B cell (primary cell): ENCODE measurements at places on chromosomes 6 and 20.

DNA sequence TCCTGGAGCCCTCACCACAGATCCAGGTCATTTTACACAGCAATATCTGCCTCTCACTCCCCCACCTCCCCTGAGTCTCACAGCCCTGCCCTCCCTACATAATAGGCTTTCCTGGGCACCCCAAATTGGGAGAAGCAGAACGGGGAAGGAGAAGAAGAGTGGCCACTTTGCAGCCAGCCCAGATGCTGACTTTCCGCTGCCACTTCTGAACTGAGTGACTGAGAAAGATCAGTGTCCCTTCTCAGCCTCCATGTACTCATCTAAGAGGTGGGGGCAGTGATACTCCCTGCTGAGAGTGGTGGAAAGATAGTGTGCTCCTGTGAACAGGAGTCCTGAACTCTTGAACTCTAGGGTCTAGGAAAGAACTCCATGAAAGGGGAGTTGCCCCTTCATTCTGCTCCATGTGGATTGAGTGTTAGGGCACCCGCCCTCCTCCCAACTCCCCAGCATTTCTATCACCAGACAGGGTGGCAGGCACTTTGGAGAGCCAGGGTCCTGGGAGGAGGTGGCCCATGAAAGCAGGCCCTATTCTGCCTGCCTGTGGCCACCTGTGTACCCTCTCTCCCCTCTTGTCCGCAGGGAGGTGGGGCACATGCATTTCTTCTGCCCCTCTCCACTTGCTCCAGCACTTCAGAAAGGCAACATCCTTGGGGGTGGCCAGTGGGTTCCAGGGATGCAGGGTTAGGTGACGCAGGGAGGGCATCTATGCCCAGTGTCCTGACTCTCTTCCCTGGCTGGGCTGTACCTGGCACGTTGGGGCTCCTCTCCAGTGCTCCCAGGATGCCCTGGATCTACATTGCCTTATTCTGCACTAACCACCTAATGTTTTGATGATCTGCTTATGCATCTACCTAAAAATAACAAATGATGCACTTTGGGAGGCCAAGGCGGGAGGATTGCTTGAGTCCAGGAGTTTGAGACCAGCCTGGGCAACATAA is 38.3 kb upstream of the MRPS18A start:
- H3K4me3 ChIP-seq = no peak overlapping the region
- H3K4me1 ChIP-seq = peaks cover 20% of the 10 kb centered on the region
- H3K27ac ChIP-seq = no peak overlapping the region
- H3K27me3 ChIP-seq = no peaks in the 10 kb centered on the region
- DNase-seq = no peak

- no peak for DNase-seq
- peaks cover 27% of the 10 kb centered on the region for H3K4me1 ChIP-seq
- H3K27ac ChIP-seq = peak overlapping the region; percentile 34
- H3K4me3 ChIP-seq = no peak overlapping the region
- no peaks in the 10 kb centered on the region for H3K36me3 ChIP-seq
Observed at GRCh38 chr6:2909718-2910117, 6.6 kb upstream of the SERPINB9 start.

DNA sequence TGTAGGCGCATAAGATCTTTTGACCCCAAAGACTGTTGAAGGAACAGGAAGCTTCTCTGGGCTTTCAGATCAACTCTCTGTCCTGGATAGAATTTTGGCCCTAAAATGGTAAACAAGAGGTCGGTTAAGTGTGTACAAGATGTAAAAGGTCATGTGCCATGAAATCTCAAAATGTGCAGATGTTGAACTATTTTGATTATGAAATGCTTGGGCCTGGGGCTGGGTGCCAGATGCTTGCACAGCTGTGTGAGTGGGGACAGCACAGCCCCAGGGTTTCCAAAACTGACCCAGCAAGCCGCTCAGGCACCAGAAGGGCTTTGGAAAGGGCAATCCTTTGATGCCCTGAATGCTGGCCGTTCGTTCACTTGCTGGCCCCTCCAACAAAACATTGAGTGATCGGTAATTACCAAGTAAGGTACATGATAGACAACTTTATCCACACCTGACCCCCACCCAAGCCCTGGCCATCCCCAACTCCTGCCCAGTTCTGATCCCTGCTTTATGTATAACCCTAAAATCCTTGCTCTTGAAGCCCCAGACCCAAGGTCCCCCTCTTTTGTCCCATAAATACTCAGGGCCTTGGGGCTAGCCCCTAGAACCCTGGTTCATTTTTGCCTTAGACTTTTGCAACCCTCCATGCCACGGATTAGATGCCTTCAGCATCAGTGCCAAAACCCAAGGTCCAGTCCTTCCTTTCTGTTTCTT is 1.9 kb downstream of the TMEM239 start:
- no peaks in the 10 kb centered on the region for H3K4me1 ChIP-seq
- H3K4me3 ChIP-seq = no peak overlapping the region
- no peak overlapping the region for H3K27ac ChIP-seq
- no peaks in the 10 kb centered on the region for H3K36me3 ChIP-seq
- DNase-seq = no peak

DNA sequence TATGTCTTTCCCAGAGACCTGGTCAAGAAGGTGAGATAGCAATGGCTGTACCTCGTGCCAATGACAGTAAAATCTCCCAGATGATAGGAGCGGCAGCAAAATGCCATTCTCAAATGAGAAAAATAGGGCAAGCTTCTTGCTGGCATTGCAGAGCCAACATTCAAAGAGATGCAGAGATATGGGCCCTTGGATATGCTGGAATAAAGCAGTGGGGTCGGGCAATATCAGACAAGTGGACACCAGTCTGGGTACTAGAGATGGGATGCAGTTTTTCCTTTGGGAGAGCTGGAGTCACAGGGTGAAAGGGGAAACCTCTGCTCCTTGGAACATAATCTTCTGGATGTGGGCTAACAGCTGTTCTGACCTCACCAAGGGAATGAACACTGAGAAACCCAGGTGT is 29.0 kb downstream of the GSTA4 start:
- H3K36me3 ChIP-seq = no peaks in the 10 kb centered on the region
- no peaks in the 10 kb centered on the region for H3K27me3 ChIP-seq
- H3K27ac ChIP-seq = no peak overlapping the region
- H3K4me3 ChIP-seq = no peak overlapping the region

DNA sequence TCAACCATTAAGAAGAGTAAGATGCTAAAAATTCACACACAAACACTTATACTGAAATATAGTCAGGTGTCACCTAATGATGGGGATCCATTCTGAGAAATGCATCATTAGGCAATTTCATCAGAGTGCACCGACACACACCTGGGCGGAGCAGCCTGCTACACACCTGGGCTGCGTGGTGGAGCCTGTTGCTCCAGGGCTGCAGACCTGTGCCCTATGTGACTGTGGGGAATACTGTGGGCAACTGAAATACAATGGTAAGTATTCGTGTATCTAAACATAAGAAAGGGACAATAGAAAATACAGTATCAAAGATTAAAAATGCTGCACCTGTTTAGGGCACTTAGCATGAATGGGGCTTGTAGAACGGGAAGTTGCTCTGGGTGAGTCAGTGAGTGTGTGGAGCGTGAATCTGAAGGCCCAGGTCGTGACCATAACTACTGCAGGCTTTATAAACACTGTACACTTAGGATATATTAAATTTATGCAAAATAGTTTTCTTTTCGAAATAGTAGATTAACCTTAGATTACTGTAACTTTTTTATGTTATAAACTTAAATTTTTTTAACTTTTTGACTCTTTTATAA is 124.4 kb upstream of the AFDN start:
- H3K4me3 ChIP-seq = no peak overlapping the region
- no peak for DNase-seq
- H3K27me3 ChIP-seq = no peaks in the 10 kb centered on the region
- no peaks in the 10 kb centered on the region for H3K36me3 ChIP-seq
- H3K4me1 ChIP-seq = peaks cover 30% of the 10 kb centered on the region

- no peak overlapping the region for H3K4me3 ChIP-seq
- no peaks in the 10 kb centered on the region for H3K36me3 ChIP-seq
- H3K27me3 ChIP-seq = no peaks in the 10 kb centered on the region
- no peak for DNase-seq
- no peak overlapping the region for H3K27ac ChIP-seq
Observed at GRCh38 chr20:33540427-33540826, 50.5 kb downstream of the CBFA2T2 start.

DNA sequence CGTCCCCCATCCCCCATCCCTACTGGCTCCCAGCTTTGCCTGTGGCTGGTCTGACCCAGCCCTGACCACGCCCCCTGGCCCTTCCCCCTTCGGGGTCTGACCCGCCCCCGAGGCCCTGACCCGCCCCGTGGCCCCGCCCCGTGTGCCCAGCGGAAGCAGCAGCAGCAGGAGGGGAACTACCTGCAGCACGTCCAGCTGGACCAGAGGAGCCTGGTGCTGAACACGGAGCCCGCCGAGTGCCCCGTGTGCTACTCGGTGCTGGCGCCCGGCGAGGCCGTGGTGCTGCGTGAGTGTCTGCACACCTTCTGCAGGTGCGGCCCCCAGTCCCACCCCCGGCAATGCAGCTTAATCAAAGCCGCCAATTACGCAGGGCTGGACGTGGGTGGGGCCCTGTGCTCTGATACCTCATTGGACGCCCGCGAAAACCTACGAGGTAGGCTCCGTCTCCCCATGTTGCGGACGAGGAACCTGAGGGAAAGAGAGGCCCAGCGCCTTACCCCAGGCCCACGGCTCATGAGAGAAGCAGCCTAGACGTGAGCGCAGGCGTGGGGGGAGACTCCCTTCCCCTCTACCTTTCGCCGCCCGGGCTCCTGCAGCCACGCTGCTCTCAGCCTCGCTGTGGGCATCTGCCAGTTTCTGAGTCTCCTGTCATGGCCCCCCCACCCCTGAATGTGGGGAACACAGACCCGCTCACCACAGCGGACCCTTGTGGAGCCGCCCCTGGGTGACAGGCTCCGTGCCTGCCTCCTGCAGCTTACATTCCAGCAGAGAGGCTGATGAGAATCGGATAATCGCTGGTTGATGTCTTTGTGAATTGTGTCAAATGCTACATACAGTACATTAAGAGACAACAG is 12.8 kb downstream of the RBCK1 start:
- no peak for DNase-seq
- no peak overlapping the region for H3K27ac ChIP-seq
- peaks cover 4% of the 10 kb centered on the region for H3K4me1 ChIP-seq
- H3K36me3 ChIP-seq = no peaks in the 10 kb centered on the region
- no peaks in the 10 kb centered on the region for H3K27me3 ChIP-seq

GRCh38 chr6:10970731-10971130 is 73.4 kb downstream of the ELOVL2 start:
- H3K36me3 ChIP-seq = no peaks in the 10 kb centered on the region
- no peak overlapping the region for H3K4me3 ChIP-seq
- no peak for DNase-seq
- H3K27me3 ChIP-seq = no peaks in the 10 kb centered on the region
- H3K4me1 ChIP-seq = no peaks in the 10 kb centered on the region

GRCh38 chr6:53811082-53811481 is 16.3 kb downstream of the LRRC1 start:
- no peak for DNase-seq
- H3K36me3 ChIP-seq = no peaks in the 10 kb centered on the region
- no peak overlapping the region for H3K4me3 ChIP-seq
- H3K27ac ChIP-seq = no peak overlapping the region
- H3K4me1 ChIP-seq = peaks cover 9% of the 10 kb centered on the region

DNA sequence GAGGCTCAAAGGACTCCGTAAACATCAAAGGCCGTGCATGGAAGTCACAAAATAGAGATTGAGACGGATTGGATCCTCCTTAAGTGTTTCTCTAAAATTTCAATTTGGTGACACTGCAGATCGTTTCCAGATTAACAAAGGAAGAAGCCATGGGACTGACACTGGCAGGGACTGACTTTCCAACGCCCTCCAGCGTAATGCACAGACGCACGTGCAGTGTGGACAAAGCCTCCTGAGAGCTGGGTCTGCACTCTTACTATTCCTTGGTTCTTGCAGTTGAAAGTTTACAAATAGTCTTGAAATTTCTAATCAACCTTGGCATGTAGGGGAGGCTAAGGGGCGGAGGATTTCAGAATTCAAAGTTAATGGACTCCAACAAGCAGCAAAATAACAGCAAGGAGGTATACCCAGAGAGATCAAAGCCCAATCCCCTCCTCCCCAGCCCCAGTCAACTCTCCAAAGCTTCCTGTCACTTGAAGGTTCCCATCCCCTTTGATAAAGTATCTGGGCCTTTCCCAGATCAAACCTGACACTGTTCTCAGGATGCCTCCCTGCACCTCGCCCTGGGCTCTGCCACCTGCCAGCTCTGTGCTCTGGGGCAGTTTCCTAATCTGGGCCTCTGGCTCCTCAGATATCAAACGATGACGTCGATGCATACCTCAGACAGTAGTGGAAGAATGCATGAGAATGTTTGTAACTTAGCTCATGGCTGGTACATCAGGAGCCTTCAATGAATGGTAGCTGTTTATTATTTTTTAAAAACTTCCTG is 106.5 kb upstream of the TRAF3IP2 start:
- H3K27ac ChIP-seq = no peak overlapping the region
- no peak for DNase-seq
- peaks cover 3% of the 10 kb centered on the region for H3K4me1 ChIP-seq
- peaks cover 17% of the 10 kb centered on the region for H3K36me3 ChIP-seq
- no peaks in the 10 kb centered on the region for H3K27me3 ChIP-seq

DNA sequence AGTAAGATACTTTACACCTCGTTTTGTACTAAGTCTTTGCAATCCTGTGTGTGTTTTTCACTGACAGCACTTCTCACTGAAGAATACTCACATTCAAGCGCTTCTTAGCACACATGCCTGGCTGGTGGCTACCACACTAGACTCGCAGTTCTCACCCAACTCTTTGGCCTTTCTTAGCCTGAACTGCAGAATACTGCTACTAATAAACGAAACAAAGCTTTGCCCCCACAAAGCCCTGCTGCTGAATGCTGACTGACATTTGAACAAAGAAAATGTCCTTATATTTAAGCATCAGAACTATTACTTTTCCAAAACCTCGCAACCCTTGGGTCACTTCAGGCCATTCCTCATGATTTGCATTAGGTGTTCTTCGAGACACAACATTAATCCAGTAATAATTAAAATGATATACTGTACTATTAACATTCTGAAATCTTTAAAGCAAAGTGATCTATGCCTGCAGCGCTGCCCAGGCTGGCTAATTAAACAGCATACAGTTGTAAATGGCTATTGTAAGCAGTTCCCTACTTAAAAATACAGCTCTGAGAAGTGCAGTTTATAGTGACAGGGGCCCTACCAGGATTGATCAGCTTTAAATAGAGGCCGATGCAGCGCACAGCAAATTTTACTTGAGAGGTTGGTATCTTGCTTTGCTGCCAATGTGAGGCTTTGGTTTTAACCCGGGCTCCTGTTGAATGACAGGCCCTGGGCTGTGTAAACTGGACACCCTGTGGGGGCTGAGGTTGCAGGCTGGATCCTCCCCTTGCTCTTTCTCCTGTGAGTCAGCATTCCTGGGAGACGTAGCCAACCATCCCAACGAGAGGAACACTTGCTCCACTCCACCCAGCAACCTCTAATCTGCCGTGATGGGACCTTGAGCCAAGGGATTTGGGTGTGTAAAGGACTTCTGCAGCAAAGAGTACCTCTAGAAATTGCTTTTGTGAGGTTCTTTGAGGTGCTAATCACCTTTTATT is 899.0 kb downstream of the TFAP2A start:
- H3K4me1 ChIP-seq = no peaks in the 10 kb centered on the region
- DNase-seq = no peak
- no peaks in the 10 kb centered on the region for H3K36me3 ChIP-seq
- H3K27ac ChIP-seq = no peak overlapping the region

- no peaks in the 10 kb centered on the region for H3K27me3 ChIP-seq
- no peaks in the 10 kb centered on the region for H3K4me1 ChIP-seq
- H3K4me3 ChIP-seq = no peak overlapping the region
Observed at GRCh38 chr6:163306000-163306399, 108.5 kb upstream of the QKI start.
